ENCODE measurements at places on chromosomes 3 and 15. TPM values are rescaled to one million over a fixed set of nuclear protein-coding genes. Genes with fewer than 3 reads are reported as not detected.

The GALNT15 gene
- total RNA-seq = 113 TPM

- no peak for DNase-seq
These were observed 33.6 kb downstream of the TMEM45A start for GRCh38 chr3:100525753-100526612.

DNA sequence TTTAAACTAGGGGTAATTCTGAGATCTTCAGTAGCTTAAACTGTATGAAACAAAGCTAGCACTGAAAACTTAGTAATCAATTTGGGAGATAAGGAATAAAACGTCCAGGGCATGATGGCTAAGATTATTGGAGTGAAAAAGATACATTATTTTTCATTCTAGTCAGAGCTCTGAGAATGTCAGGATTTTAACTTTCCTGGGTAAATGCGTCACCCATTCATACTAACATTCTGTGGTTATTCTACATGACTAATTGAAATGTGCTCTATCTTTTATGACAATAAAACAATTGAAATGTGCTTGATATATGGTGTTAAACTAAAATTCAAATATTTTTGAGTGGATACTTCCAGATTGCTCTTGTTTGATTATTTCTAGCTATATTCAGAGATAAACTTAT, 626.0 kb downstream of the EDEM1 start:
- no peak for DNase-seq

DNA sequence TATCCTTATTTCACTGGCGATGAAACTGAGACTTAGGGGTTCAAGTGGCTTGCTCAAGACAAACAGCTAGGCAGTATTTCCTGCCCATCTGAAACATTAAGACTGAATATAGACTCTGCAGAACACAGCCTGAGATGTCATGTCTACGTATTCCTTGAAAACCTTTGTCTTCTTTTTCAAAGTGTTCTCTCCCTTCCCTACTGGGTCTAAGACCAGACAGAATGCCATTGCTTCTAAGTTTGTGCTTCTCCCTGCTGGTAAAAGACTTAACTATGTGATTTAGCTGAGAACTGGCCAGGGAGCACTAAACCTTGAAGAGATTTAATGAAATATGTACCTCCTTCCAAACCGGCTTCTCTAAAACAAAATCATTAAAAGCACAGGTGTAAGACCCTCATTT, 9.9 kb downstream of the BCL6 start:
- no peak for DNase-seq

The PARP15 gene
- 7.3 TPM for total RNA-seq

The XCR1 gene
- total RNA-seq = 0.26 TPM

DNA sequence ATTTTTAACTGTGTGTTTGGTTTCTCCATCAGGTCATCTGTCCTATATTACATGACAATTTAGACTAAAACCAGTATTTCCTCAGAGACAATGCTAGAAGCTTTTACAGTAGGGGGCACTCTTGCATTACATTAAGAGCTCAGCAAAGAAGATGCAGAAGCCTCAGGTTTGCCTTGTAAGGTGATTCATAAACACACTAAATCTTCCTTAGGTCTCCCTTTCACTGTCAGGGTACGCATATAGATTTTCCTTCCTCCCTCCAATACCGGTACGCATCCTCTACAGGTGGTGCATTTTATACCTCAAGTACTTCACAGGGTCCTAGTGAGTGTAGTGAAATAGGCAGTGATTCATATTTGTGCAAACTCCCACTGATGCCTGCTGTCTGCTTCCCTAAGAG, 46.5 kb downstream of the CD86 start:
- DNase-seq = no peak

DNA sequence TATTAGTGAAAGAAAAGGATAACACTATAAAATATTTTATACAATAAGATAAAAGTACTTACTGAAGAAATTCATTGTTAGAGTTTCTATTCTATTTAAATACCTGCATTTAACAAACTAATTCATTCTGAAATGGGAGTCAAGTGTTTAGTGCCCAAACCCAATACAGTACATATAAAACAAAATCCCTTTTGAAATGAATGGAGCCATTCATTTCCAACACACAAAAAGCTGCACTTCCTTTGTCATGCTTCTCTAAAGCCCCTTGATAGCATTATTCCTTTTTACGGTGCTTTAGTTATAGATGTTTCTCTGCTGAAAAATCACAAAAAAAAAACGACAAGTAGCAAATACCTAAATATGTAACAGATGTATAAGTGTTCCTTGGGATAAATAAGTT, 596.3 kb downstream of the ZIC1 start:
- DNase-seq = no peak

The PIF1 gene
- 0.65 TPM for total RNA-seq

All from aorta (tissue), 5 donors.